Stimulated activated CD4-positive, alpha-beta T cell treated with anti-CD3 and anti-CD28 coated beads, TNF-alpha, amount 100 ng/mL, for 1 hour (primary cell): ENCODE measurements at places on chromosomes 11 and 22.

GRCh38 chr11:46222490-46223251 is 54.8 kb upstream of the CREB3L1 start:
- DNase-seq = no peak

DNA sequence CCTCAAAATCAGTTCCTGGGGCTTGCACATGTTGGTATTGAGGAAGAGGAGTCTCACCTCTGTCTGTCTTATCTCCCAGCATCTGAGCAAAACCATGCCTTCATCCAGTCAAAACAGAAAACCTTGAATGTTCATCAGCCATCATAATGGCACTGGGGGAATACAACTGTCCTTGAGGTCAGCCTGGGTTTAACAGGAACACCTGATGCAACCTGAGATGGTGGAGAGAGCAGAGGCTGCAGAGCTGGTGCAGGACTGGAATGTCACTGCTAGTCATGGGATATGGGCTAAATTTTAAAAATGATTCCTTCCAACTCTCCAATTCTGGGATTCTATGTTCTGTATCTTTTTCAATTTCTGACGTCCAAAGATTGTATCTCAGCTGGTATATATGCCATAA is 931.0 kb downstream of the NTM start:
- no peak for DNase-seq

DNA sequence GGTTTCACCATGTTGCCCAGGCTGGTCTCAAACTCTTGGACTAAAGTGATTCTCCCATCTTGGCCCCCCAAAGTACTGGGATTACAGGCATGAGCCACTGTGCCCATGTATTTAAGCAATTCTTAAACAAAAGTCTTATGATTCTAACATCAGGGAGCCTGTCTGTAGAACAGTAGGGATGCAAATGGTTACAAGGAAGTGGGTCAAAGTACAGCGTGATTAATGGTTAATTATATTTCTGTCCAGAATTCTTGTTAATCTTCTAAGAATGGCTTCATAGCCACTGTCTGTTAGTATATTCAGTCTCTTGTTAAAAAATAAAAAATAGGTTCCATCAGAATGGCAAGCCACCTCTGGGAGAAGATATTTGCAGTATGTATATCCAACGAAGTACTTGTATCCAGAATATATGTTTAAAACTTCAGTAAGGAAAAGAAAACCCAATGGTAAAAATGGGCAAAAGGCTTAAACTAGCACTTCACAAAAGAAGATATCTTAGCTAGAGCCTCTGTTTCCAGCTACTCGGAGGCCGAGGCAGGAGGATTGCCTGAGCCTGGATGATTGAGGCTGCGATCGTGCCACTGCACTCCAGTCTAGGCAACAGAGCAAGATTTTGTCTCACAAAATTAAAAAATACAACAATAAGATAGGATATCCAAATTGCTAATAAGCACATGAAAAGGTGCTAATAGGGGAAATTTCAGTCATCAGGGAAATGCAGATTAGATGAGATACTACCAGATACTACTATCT is 22.9 kb downstream of the ATG13 start:
- DNase-seq = no peak

- DNase-seq = no peak
Measured at GRCh38 chr11:103528596-103528995, 419.4 kb downstream of the DYNC2H1 start.

DNA sequence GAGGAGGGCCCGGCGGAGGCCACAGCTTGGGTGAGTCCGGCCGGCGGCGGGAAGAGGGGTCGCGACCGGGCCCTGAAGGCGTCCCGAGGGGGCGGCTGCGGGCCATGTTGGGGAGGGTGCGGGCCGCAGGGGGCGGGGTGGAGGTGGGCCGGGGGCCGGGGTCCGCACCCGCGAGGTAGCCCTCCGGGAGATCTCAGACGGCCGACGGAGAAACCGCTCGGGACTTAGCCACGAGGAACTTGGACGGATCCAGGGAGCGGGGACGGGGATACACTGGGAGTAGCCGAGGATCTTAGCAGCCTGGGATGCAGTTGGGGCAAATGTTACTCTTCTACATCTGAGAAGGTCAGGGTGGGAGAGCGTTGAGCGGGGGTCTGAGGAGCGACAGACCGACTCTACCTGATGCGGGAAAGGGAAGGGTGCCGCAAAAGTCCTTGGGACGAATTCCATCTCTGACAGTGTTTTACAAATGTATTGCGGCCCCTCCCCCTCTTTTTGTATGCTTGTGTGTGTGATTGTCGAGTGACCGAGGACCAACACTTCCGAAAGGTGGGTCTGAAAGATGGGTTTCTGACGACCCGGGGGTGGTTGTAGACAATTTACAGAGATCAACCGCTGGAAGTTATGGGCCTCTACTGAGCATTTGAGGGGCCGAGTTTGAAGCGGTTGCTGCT is 658 bp downstream of the STIP1 start:
- DNase-seq = no peak

GRCh38 chr22:39871008-39871798 is 22.4 kb downstream of the ENTHD1 start:
- DNase-seq = no peak

GRCh38 chr11:65615950-65616574 is 486 bp downstream of the PCNX3 start:
- DNase-seq = peak; percentile 30

DNA sequence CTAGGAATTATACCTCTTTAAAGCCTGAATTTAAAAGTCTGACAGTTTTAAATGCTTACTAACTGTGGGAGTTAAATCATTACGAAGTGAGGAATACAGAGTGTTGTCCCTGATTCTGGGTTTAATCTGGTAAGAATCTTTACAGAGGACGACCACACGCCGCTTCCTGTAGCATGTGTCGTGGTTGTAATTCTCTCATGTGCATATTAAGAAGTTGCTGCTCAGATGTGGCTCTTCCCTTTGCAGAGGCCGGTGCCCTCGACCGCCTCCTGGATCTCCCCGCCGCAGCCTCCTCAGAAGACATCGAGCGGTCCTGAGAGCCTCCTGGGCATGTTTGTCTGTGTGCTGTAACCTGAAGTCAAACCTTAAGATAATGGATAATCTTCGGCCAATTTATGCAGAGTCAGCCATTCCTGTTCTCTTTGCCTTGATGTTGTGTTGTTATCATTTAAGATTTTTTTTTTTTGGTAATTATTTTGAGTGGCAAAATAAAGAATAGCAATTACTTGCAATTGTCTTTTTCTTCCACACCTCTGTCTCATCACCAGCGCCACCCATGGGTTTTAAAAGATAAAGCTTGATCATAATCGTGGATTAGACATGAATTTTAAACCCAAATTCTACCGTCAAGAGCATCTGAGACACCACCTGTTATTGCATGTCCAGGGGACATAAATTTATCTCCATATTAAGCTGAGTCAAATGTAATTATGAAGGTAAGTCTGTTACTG is 6.5 kb downstream of the GAL start:
- DNase-seq = no peak

DNA sequence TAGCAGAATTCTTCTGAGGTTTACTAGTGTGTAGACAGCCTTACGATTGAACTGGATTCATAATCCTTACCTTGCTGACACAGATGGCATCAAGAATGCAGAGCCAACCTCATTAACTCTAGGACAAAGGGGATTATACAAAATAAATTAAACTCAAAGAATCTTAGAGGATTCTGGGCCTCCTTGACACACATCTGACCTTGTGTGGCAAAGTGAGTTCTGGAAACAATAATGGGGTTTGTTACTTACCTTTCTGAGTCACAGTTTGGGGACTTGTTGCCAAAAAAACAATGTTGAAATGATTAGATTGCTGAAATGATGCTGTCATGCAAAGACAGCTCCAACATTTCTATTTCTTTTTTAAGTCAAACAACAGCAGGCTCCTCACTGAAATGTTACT is 179.1 kb upstream of the ISX start:
- DNase-seq = no peak

DNA sequence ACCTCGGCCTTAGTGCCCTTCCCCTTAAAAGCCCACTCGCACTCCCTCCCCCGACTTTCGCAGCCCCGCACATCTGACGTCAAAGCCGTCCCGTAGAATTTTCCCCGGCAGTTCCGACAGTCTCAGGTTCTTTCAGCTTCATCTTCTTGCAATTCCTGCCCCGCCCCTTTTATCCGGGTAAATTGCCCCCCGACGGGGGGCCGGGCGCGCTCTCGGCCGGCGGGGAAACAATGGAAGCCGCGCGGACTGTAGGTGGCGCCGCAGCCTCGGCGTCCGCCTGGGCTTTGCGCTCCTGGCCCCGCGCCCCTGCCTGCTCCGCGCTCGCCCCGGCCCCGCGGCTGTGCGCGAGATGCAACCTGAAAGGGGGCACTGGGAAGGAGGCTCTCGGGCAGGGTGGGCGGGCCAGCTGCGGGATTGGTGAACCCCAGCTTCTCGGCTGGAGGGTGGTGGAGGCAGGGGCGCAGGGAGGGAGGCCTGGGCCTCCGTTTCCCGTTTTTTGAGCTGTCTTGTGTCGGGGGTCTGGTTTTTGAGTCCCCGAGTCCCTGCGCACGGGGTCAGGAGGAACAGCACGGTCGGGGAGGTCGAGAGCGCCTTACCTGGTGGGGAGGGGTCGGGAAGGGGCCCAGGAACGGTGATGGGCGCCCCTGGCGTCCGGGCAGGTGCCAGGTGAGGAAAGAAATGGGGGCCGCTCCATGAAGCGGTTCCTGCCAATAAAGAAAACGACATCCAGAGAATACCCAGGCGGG is 859 bp upstream of the FGF19 start:
- DNase-seq = no peak

- no peak for DNase-seq
Measured at GRCh38 chr22:45441138-45441537, 27.6 kb downstream of the RIBC2 start.

GRCh38 chr11:30487200-30487898 is 98.8 kb downstream of the MPPED2 start:
- DNase-seq = no peak

- no peak for DNase-seq
Measured at GRCh38 chr11:70667767-70668166, 269.4 kb downstream of the CTTN start.

- no peak for DNase-seq
Measured at GRCh38 chr11:17343257-17343656, 8.3 kb upstream of the NCR3LG1 start.

DNA sequence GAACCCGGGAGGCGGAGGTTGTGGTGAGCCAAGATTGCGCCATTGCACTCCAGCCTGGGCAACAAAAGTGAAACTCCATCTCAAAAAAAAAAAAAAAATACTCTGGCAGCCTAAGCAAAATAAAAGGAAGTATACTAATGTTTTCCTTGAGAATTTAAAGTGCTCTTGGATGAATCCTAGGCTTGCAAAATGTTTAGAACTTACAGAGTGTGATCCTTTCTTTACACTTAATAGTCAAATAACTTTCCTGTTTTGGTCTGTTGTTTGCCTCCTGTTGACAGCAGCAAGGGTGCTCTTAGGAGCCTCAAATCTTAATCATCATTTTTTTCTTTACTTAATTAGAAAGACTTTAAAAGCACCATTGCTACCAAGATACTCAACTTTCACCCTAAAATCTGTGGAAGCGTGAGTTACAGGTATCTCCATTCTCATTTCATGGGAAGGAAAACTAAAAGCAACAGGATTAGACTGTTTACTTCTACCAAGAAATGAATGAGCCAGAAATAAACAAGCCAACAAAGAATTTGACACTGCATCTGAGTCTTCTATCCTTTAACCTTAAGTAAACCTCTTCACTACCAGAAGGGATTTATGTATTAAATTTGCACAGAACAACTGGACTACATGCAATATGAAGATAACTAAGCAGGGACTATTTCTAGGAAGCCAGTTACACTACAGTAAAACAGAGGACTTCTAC is 38.7 kb upstream of the CRTAM start:
- no peak for DNase-seq

DNA sequence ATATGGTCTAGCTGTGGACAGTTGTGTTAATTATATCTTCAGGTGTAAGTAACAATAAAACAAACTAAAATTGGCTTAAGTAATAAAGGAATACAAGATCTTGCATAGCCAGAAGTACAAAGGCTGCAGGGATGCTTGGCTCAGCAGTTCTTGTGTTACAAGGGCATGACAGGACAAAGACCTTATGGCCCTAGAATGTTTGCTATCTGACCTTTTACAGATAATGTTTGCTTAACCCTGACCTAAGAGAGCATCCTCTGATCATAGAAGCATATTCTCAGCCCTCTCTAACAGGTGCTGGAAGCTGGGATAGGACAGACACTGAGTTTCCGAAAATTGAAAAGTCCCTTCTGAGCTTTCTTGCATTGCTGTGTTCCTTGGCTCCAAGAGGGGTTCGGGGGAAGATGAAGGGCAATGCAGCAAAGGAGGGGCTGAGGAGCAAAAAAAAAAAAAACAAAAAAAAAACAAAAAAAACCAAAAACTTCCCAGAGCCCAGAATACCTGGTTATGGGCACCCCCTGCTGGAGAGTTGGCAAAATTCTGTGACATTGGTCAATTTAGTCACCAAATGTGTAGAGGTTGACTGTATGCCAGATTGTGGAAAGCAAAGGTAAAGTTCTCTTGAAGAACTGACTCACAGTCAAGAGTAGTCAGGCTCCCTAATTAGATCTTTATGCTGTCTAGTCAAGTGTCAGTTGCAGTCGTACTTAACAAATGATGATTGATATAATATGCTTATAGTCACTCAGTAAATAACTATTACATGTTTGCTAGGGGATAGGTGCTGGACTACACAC is 10.4 kb upstream of the HIKESHI start:
- DNase-seq = peak; percentile 8

DNA sequence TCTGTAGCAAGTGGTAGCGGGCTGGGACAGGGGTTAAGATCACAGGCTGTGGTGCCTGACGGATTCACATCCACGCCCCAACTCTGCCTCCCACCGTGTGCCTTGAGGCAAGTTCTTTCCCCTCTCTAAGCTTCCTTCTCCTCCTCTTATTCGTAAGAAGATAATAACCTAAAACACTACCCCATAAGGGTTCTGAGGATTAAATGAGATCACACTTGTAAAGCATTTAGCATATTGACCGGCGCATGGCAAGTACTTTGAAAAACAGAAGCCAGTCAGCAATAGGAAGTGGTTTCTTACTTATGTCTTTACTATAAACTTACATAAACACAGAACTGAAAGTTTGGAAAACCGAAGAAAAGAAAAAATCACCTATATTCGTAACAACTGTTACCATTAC is 15.5 kb upstream of the LMO2 start:
- DNase-seq = no peak

DNA sequence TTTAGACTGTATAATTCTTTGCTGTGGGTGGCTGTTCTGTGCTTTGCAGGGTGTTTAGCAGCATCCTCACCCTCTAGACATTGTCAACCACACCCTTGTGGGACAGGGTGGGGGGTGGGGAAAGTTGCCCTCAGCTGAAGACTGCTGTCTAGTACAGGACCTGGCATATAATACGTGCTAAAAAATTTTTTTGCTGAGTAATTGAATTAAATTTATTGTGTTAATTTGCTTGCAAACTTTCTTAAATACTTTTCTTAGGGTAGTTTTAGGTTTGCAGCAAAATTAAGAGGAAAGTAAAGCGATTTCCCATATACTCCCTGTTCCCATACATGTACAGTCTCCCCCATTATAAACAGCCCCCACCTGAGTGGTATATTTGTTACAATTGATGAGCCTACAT is 268.5 kb downstream of the SOX6 start:
- DNase-seq = no peak
